ENCODE measurements at places on chromosomes 12 and 14.

DNA sequence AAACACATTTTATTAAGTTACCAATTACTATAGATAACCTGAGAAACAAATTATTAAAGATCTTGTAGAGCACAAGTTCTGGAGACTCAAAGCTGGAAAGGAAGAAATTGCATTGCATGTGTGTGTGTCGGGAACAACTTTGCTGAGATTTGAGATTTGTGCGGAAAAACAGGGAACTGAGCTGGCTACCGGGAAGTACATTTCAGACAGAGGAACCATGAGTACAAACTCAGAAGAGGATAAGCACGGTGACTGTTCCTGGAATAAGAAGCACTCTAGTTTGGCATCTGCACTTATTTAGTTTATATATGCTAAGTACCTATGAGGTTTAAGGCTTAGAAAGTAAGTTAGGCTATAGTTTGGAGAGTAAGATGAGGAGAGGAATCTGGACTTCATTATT lies 97.8 kb downstream of the DACT1 start:
- no peak for DNase-seq

DNA sequence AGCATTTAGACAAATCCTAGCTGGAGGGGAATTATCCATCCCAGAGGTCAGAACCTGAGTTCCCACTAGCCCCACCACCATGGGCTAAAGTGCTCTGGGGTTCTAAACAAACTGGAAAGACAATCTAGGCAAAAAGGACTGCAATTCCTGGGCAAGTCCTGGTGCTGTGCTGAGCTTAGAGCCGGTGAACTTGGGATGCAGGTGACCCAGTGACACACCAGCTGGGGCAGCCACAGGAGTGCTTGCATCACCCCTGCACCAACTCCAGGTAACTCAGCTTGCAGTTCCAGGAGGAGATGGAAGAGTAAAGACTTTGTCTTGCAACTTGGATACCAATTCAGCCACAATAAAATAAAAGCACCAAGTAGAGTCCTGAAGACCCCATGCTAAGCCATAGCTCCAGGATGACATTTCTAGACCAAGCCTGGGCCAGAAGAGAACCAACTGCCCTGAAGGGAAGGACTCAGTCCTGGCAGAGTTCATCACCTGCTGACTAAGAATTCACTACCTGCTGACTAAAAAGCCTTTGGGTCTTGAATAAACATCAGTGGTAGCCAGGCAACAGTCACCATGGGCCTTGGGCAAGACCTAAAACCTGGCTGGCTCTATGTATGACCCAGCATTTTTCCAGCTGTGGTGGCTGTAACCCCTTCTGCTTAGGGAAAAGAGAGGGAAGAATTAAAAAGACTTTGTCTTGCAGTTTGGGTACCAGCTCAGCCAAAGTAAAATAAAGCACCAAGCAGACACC lies 223.4 kb upstream of the DIO2 start:
- no peak for DNase-seq

GRCh38 chr12:12919666-12920435 lies 28.5 kb downstream of the GPRC5A start:
- DNase-seq = no peak

DNA sequence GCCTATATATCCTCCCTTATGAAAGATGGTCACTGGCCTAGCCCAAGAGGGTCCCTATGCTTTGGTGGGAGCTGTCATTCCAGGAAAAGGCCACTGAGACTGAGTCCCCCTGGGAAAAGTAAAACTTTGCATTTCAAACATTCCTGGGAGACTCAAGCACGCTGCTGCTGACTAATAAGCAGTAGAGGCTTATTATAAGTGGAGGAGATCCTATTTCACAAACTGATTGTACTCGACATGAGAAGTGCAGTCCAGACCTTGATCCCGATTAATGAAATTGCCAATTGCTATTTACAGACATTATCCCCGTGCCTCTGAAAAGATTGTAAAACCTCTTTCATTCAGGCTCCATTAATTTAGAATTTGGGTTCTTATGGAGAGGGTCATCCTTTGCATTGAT lies 96.6 kb downstream of the EMP1 start:
- DNase-seq = no peak

DNA sequence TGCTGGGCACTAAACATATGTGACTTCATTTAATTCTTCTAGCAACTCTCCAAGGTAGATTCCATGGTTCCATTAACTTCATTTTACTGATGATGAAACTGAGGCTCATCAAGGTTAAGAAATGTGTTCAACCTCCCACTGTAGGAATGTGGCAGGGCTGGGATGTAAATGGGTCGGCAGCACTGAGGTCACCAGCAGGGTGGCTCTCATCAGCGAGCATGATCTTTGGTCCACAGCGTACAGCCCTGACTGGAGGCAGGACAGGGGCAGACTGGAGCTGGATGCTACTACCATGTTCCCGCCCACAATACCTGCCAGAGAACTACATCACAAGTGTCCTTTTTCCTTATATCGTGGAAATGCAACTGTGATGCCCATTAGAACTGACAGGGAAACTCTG lies 4.6 kb downstream of the APPL2 start:
- DNase-seq = no peak

DNA sequence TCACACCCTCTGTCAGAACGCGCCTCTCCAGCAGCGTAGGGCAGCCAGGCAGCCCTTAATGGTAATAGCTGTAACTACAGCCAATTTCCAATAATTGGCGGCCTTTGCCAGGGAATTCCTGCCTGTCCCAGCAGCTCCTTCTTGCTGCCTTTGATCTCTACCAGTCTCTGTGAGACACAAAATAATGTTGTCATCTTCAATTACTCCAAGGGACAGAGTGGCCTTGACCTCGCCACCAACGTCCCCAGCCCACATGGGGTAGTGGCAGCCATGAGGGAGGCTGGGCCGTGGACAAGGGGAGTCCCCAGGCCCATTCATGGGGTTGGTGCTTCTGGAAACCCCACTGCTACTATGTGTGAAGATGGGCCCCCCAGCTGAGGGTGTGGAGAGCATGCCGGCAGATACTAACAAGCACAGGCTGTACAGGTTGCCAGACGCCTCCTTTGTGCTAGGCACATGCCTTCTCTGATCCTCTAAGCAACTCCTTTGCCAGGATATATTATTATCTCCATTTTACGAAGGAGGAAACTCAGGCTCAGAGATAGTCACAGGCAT lies 17.4 kb upstream of the CLMN start:
- DNase-seq = no peak

GRCh38 chr12:16669756-16670155 lies 63.8 kb upstream of the LMO3 start:
- DNase-seq = no peak

- no peak for DNase-seq
Measured at GRCh38 chr12:49984476-49985359, 12.0 kb downstream of the AQP6 start.

- DNase-seq = no peak
Measured at GRCh38 chr14:92556255-92556741, 42.7 kb downstream of the RIN3 start.

DNA sequence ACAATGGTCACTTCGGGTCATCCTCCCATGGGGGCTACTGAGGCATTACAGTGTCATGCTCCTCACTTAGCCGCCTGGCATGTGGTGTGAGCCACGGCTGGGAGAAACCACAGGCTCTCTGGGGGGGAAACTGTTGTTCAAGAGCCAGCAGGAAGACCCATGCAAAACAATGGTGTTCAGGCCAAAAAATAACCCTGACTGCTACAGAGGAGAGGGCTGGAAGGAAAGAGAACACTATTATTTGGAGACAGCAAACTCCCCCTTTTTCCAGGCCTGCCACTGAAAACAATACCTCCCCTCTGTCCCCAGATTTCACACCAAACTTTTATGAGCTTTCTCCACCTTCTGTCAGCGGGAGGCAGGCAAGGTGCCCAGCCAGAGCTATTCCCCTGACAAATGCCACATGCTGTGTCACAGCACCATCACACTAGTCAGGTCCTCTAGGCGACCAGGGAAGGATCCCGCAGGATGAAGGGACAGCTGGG lies 83.7 kb downstream of the CHGA start:
- peak; percentile 42 for DNase-seq

- no peak for DNase-seq
Measured at GRCh38 chr14:99123208-99123870, 148.7 kb downstream of the BCL11B start.

DNA sequence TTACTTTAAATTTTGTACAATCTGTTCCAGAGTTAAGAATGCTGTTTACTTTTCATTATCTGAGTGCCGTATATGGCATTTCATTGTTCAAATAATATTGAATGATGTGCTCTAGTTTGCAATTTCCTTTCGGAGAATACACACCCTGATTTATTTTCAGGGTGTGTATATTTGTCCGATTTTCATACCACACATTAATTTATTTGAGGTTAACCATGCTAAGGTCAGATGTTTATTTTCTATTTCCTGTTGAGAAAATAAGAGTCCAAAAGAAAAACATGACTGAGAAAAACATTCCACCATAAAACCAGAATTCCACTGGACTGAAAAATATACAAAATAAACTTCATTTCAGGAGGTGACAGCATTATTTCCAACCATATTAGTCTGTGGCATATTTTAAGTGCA lies 64.2 kb upstream of the OVCH1 start:
- DNase-seq = no peak

GRCh38 chr12:97535582-97535981 lies 73.0 kb downstream of the RMST start:
- no peak for DNase-seq

DNA sequence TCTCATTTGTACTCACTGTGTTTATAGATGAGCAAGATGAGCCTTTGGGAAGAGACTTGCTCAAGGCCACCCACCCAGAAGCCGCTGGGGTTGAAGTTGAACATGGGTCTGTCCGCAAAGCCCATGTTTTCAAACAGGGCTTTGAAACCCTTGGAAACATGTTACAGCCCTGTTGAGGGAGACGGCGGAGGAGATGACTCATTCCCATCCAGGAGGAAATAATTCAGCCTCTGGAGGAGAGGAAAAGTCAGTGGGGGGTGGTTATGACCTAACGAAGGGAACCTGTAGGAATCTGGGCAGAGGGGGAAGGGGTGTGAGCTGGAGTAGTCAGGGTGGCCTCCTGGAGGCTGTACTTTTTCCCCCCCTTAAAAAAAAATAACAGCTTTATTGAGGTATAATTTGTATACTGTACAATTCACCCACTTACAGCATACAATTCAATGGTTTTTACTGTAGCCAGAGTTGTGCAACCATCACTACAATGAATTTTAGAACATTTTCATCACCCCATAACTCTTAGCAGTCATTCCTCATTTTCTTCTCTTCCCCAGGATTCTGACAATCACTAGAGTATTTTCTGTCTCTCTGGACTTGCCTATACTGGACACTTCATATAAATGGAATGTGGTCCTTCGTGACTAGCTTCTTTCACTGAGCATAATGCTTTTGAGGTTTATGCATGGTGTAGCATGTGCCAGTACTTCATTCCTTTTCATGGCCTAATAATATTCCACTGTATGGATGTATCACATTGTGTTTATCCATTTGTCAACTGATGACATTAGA lies 1.9 kb upstream of the RIN3 start:
- peak; percentile 86 for DNase-seq

DNA sequence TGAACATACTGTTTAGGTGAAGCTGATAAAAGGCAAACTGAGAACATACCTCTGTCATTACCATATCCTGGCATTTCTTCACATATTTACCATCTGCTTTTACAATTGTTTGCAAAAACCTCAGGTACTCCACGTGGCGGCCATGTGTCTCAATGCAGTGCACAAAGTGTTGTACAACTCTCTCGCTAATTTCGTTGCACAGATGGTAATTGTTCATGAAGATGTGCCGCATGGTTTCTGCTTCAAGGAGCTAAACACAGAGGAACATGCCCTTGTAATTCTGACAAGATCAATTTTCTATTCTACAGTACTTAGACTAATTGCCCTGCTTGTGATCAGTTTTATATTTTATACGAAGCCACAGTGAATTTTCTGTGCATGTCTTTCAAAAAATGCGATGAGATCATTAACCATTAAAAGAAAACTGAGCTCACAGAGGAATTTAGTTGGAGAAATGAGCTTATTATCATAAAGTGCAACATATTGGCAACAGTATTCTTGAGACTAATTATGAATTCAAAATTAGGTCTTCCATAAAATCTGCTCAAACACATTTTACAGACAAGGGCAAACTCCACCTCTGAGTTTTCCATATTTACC lies 233.8 kb downstream of the ITPR2 start:
- no peak for DNase-seq

- DNase-seq = no peak
Measured at GRCh38 chr12:17372508-17372907, 717.5 kb downstream of the RERGL start.

- DNase-seq = peak; percentile 87
Measured at GRCh38 chr12:76020281-76020680, 11.3 kb downstream of the PHLDA1 start.

DNA sequence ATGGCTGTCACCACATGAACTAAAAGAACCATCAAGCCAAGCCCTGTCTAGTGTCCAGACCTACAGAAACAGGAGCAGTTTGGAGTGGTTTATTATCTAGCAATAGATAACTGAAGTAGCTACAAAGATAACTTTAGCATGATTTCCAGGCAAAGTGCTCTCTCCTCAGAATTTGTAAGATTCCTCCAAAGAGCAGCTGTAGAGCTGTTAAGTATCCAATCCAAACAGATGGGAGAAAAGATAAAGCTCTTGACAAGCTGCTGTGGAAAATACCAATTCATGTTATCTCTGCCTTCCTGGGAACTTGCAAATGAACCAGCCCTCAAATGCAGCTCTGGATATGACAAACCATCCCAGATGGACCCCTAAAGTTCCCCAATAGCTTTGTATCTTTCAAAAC lies 78.9 kb upstream of the RESF1 start:
- no peak for DNase-seq

DNA sequence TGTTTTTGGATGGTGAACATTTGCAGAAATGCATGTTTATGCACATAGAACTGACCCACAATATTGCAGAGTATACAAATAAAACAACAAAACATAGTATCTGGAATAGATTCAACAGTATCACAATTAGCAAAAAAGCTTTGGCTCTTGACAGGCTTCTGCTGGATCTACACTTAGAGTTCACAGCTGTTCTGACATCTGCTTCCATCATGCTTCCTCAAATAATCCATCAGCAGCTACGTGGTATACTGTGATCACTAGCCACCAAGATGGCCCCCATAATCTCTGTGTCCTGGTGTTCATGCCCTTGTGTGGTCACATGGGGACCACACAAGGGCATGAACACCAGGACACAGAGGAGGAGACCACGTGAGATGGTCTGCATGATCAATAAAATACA lies 166.6 kb upstream of the CCDC198 start:
- no peak for DNase-seq

DNA sequence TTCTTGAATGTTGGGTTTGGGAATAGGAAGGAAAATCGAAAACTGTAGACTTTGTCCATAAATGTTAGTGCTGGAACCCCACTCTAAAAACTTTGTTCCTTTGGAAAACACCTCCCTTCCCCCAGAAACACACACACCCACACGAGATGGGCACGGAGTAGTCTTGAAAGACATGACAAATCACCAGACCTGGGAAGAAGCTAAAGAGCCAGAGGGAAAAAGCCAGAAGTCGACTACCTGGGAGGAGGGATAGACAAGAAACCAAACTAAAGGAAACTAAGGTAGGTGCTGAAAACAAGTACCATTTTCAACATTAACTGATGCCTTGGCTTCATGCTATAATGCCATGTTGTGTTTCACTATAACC lies 925 bp upstream of the NANOG start:
- DNase-seq = no peak

All from LoVo (cell line).